ENCODE measurements at places on chromosomes 5 and 9.

- no peak for DNase-seq
Observed at GRCh38 chr5:32346869-32347268, 34.1 kb upstream of the MTMR12 start.

- no peak for DNase-seq
Observed at GRCh38 chr5:169296419-169297143, 4.4 kb downstream of the SLIT3 start.

DNA sequence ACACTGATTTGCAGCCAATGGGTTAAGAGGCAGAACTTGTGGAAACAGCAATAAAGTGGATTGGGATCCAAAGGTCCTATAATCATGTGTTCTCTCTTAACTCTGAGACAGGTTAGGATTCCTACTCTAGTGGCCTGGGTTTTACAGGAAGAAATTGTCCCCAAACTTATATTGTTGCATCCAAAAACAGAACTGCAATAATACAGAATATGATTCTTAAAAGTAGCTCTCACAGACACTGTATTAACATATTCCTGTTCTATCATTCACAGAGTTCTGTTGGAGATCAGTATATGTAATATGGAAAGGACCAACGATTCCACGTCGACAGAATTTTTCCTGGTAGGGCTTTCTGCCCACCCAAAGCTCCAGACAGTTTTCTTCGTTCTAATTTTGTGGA lies at the start of gene OR13C8:
Gene OR13C8 (plus strand): TSS at position 301 of the 400 bp plus-strand sequence. CDS start 0 bp downstream, at position 301.
- DNase-seq = no peak

DNA sequence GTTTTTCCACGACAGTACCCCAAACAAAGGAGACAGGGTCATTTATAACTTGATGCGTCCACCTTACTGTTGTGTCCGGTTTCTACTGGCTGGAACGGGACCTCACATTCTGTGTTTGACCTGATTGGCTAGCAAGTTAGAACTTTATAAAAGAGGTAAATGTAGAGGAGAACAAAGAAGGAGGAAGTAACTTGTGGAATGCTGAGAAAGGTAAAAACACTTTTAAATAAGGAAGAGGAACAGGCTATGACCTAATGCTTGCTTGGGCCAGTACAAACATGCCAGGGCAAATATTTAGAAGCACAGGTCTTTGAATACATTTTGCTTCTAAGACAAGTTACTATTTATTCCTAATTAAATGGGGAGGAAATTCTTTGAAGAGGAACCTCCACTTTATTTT lies 251.6 kb downstream of the KIAA0825 start:
- no peak for DNase-seq

DNA sequence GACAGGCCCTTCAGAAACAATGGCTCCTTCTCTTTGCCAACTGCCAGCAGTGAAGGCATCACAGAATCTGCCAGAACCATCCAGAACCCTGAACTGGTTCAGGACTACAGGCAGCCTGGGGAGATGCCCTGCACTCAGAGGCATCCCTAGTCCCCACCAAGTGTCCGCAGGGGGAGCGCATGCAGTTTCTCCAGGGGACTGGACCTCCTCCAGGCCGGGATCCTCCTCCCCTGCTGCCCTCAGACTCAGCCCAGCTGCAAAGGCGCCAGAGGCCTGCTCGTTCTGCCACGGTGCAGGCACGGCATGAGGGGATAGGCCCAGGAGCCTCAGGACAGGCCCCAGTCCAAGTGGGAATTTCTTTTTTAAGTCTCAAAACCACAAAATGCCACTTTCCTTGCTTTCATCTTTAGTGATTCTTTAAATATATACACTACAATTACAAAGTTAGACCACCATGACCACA lies 72.0 kb downstream of the SEMA4D start:
- no peak for DNase-seq

- peak; percentile 39 for DNase-seq
Observed at GRCh38 chr5:64165500-64166200, at the start of gene RNF180. Gene RNF180 (plus strand): TSS chr5:64165843. CDS start chr5:64200808, 34,965 bp downstream.

GRCh38 chr5:115450741-115451140 lies 93.8 kb downstream of the FEM1C start:
- DNase-seq = no peak

All from WERI-Rb-1 (cell line).